Germinal center (tissue), 1 donor: ENCODE measurements at places on chromosomes 3 and 15.

GRCh38 chr3:10085738-10086137 lies 22.3 kb downstream of the FANCD2OS start:
- no peak for DNase-seq

DNA sequence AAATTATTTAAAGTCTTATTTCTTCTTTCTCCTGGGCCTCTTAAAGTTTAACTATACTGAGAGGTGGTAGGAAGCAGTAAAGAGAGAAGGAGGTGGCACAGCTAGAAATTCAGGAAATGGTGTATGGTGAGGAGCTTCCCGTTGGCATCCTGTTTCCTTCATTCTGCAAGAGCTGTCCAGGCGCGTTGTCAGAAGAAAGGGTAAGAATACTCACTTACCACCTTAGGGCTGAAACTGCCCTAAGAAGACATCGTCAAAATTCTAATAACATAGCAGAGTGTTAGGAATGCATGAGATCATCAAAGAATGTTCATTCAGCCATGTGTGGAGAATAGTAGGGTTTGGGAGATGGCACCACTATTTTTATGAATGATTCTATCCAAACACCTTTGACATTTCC lies 699.6 kb downstream of the MCTP2 start:
- DNase-seq: no peak

- DNase-seq: no peak
Observed at GRCh38 chr15:79969146-79969545, 1.9 kb downstream of the BCL2A1 start.

GRCh38 chr15:40930430-40931299 lies 1.5 kb downstream of the DLL4 start:
- DNase-seq: peak; percentile 56

DNA sequence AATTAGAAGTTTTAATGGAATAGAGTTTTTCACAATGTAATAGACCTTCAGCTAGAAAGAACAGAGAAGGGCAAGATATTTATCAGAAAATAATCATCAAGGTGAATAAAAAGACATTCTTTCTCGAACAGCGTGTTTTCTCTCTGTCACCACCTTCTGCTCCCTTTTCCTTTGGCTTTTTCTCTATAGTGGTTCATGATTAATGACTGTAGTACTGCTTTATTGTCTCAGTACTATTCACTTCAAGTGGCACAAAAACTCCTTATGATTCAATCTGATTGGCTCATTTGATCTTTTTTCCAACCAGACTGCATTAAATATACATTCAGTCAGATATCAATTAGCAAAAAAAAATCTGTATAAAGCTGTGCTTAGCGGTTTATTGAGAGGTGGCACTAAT lies 516.0 kb downstream of the OTOL1 start:
- DNase-seq: no peak

DNA sequence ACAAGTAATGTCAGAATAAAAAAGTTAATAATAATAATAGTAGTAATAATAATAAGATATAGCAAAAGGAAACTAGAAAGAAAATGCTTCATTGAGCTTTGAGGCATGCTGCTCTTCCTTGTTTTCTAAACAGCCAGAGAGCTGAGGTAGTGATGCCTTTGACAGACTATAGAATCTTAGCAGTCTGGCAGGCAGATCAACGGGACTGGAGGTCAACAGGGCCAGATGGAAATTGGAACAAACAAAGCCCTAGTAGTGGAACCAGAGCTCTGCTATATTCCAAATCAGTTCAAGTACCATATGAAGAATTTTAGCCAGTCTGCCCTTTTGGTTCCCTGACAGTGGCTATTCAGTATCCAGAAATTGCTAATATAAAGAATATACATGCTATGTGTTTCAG lies 278.6 kb downstream of the NLGN1 start:
- DNase-seq: no peak

- DNase-seq: no peak
Observed at GRCh38 chr3:126908752-126909275, 74.1 kb upstream of the PLXNA1 start.

- peak; percentile 10 for DNase-seq
Observed at GRCh38 chr3:132210476-132211346, 106.5 kb upstream of the ACP3 start.

- DNase-seq: no peak
Observed at GRCh38 chr3:43785551-43785950, 94.8 kb downstream of the ABHD5 start.

GRCh38 chr3:196175722-196176121 lies 35.5 kb downstream of the ZDHHC19 start:
- DNase-seq: no peak

GRCh38 chr3:155064920-155065319 lies 15.2 kb upstream of the MME start:
- no peak for DNase-seq

DNA sequence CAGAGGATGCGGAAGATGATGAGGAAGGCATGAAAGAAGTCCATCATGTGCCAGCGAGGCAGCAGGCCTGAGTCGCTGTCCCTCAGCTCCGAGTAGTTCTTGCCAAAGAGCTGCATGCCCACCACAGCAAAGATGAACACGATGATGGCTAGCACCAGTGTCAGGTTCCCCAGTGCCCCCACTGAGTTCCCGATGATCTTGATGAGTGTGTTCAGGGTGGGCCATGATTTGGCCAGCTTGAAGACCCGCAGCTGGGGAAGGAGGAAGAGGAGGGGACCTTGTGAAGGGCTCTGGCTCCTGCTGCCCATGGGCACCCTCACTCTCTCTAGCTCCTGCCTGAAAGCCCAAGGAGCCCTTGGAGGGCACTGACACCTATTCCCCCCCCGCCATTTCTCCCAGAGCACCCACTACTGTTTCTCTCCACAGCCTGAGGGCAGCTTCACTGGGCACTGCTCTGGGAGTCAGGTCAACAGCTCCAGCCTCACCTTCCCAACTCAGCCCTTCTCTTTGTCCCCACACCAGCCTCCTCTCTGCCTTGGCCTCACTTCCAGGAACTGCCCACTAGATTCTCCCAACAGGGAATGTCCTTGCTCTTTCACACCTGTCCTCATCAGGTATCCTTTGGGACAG lies 63.6 kb downstream of the SCN5A start:
- DNase-seq: no peak

DNA sequence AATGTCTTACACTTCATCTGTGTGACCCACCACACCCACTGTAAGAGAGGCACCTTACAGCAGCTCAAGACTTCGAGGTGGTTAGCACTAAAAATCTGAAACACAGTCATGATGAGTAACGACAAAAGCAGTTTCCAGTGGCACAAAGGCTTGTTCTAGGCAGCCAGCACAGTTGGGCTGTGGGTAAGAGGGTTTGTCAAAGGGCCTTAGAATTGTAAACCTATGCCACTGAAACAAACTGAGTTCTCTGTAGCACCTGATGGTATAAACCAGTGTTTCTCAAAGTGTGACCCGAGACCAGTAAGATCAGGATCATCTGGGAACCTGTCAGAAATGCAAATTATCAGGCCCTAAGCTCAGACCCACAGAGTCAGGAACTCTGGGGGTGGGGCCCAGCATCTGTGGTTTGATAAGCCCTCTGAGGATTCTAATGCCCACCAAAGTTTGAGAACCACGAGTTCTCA lies 36.5 kb downstream of the DAPK2 start:
- no peak for DNase-seq

- no peak for DNase-seq
Observed at GRCh38 chr3:66023738-66024385, 14.9 kb downstream of the MAGI1 start.

DNA sequence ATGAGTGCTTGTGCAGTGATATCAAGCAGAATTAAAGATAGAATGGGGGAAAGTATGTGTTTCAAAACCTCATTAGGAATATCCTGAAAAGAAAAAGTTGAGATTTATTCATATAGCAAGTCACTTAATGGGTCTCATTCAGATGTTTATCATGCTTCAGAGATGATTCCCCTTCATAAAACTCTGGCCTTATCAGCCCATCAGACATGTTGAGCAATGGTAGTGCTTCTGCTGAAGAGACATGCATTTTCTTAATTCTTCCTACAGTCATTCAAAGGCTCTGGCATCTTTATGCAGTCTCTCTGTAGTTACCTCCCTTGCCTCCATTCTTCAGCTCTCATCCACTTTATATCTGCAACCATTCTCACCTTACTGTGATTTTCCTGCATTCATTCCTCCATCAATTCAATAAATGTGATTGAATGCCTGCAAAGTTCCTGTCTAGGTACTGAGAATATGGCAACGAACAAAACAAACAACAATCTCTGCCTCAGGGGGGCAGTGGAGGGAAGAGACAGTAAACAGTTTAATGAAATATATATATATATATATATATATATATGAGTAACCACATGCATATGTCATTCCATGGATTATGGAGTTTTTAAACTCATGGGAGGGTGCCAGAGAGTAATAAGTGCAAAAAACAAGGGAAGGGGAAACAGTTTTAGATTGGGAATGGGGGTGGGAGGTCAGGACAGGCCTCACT lies 138.5 kb downstream of the NECTIN3 start:
- DNase-seq: no peak

- no peak for DNase-seq
Observed at GRCh38 chr15:57272771-57273357, 103.4 kb upstream of the CGNL1 start.

GRCh38 chr3:15810702-15811101 lies 12.9 kb upstream of the ANKRD28 start:
- DNase-seq: no peak

DNA sequence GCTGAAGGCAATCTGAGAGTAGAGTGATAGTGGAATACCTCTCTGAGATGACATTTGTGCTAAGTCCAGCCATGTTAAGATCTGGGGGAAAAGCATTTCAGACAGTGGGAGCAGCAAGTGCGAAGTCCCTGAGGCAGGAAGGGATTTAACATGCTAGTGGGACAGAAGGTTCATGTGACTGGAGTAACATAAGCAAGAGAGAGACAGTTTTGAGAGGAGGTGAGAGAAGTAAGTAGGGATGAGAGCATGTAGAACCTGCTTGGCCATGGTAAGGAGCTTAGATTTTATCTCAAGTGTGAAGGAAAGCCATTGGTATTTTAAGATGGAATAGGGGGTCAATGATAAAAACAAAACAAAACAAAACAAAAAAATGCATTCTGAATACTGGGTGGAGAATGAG lies 358.6 kb upstream of the KCNH8 start:
- no peak for DNase-seq

GRCh38 chr3:46564190-46565021 lies 1.7 kb downstream of the LRRC2 start:
- no peak for DNase-seq

DNA sequence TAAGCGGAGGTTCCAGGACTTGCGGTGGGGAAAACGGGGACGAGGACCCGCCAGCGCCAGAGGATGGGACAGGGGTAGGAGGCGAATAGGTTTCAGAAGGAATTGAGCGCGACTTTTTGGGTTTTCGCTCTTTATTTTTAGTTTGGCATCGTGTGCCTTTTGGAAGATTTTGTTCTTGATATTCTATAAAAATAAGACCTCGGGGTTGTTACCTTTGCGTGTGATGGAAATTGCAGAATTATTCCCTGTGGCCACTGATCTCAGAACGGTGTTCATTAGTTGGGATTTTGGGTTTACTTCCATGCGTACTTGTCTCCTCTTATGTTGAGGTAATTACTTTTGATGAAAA lies 453 bp upstream of the CCDC14 start:
- DNase-seq: no peak

DNA sequence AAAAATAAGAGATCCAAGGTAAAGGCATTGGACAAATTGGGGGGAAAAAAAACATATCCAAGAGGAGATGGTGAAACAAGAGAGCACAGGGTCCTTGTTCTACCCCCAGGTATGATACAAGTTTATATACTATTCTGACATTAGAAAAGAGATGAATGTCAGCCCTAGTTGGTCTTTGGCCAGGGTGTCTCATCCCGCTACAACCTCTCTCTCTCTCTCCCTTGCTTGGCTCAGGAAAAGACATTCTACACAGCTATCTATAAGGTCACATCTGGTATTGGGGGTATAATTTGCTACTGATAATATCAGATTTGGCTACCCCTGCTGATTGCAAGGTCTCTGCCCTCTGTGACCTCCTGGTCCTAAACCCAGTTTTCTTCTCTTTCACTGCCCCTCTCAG lies 117.2 kb downstream of the GOLIM4 start:
- no peak for DNase-seq

GRCh38 chr3:69031635-69032034 lies 18.2 kb upstream of the EOGT start:
- DNase-seq: no peak
